Naive thymus-derived CD8-positive, alpha-beta T cell (primary cell): ENCODE measurements at places on chromosomes 12 and 14. TPM values are rescaled to one million over a fixed set of nuclear protein-coding genes. Genes with fewer than 3 reads are reported as not detected.
A peak's percentile ranks its signal among the peaks of the same experiment; 100 is the strongest.

DNA sequence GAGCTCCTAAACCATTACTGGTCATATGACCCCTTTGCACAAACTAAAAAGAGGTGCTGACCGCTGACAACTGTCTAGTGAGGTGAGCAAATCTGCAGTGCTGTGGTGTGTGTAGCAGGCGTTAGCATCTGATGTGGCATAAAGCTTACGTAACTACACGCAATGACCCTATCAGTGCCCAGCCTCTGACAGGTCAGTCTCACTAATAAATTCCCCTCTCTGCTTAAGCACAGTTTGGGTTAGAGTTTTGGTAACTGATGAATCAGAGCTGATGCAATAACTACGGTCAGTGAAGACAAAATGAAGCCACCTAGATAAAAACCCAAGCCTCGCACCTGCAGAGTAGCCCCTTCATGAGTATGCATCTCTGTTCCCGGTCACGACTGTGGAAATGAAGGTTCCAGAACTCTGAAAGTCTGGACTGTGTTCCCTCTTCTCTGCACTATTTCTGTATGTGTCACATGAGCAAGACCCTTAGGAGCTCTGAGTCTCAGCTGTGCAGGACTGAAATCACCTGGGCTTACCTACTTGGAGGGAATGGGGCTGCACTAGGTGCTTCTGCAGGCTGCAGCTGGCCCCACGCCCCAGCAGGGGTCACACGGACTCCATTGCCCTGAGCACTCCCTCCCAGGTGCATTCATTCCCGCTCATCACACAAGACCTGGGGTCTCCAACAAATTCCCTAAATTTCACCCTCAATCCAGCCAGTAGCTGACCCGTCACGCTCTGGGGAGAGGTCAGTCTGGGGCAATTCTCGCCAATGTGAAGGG lies 54.4 kb downstream of the RIMBP2 start:
- no peak overlapping the region for H3K4me3 ChIP-seq
- H3K36me3 ChIP-seq: no peaks in the 10 kb centered on the region
- DNase-seq: no peak

DNA sequence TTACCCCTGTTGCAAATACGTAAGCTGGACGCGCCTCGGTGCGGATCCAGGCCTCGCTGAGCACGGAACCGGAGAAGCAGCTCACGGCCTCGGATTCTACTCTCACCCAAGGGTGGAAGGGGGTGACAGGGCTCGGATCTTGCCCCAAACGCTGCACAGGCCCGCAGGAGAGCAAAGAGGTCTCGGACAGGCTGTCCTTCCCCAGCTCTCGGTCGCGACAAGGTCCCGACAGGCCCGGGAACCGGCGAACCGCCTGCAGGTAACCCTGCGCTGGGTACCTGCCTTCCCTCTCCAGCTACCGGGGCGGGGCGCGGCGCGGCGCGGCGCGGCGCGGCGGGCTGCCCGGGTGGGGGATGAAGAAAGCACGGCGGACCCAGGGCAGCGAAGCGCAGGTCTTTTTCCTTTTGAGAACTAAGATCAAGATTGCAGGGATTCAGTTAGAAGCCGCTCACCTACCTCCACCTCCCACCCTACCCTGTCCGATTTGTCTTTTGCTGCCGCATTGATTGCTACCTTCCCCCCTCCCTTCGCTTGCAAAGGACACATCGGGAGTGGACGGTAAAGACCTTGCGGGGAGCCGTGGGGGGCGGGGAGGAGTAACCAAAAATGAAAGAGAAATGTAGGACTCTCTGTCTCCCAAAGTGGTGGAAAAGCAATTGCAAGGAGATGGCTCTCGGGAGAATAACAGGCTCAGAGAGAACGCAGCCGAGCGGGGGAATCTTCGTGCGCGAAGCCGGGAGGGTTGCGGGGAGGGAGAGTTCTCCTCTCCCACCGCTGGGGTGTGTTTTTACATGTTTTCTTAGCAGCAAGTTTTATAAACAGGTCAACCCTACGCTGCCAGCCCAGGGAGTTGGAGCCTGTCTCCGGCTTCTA lies 8.4 kb upstream of the TBX3 start:
- H3K27me3 ChIP-seq: peaks cover 82% of the 10 kb centered on the region
- H3K27ac ChIP-seq: no peak overlapping the region
- DNase-seq: no peak
- H3K36me3 ChIP-seq: peaks cover 4% of the 10 kb centered on the region
- peaks cover 9% of the 10 kb centered on the region for H3K4me1 ChIP-seq
- no peak overlapping the region for H3K4me3 ChIP-seq

GRCh38 chr12:2084553-2085296 lies 31.9 kb downstream of the CACNA1C start:
- H3K36me3 ChIP-seq: no peaks in the 10 kb centered on the region
- no peak for DNase-seq
- H3K4me1 ChIP-seq: no peaks in the 10 kb centered on the region
- H3K4me3 ChIP-seq: no peak overlapping the region
- H3K27me3 ChIP-seq: peaks cover 2% of the 10 kb centered on the region
- no peak overlapping the region for H3K27ac ChIP-seq

- no peak overlapping the region for H3K27ac ChIP-seq
- no peaks in the 10 kb centered on the region for H3K36me3 ChIP-seq
- H3K27me3 ChIP-seq: peaks cover 2% of the 10 kb centered on the region
- DNase-seq: no peak
- no peaks in the 10 kb centered on the region for H3K4me1 ChIP-seq
Observed at GRCh38 chr14:104142946-104143470, 4.6 kb downstream of the KIF26A start.

DNA sequence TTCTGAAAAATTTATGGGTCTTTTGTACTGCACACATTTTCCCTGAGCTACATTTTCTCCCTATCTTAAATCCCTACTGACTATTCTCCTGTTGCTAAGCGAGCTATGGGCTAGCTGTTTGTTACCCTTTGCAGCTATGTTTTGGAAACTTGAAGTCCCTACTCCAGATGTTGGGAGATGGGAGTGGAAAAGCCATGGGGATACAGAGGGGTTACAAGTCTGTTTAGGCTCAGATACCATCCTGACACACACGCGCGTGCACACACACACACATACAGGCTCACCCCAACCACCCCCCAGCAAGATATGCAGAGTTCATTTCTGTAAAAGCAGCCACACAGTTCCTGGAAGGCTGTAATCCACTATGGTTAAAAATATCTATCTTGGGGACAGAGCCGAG lies 15.8 kb downstream of the ATP5MC2 start:
- DNase-seq: no peak
- peaks cover 31% of the 10 kb centered on the region for H3K36me3 ChIP-seq
- no peak overlapping the region for H3K4me3 ChIP-seq
- no peaks in the 10 kb centered on the region for H3K27me3 ChIP-seq

- no peak for DNase-seq
- no peaks in the 10 kb centered on the region for H3K27me3 ChIP-seq
- H3K27ac ChIP-seq: peak overlapping the region; percentile 68
- peaks cover 5% of the 10 kb centered on the region for H3K36me3 ChIP-seq
Observed at GRCh38 chr12:91921555-91921954, 224.1 kb downstream of the BTG1 start.

- peaks cover 5% of the 10 kb centered on the region for H3K27me3 ChIP-seq
- H3K4me3 ChIP-seq: no peak overlapping the region
- no peak overlapping the region for H3K27ac ChIP-seq
- peak; percentile 13 for DNase-seq
Observed at GRCh38 chr12:15276088-15276698, 46.1 kb upstream of the PTPRO start.

DNA sequence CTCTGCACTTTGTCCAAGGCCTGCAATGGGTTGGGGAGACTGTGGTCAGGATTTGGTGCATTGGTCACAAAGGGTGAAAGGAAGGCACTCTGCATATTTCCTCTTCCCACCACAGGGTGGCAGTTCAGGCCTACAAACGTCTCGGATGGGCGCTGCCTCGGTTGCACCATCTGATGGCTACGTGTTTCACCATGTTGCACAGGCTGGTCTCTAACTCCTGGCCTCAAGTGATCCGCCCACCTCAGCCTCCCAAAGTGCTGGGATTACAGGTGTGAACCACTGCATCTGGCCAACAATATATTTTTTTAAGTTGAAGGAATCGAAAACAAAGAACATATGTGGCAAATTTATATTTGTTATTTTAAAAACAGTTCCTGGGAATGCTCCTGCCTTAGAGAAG lies 35.1 kb downstream of the TMBIM6 start:
- peaks cover 35% of the 10 kb centered on the region for H3K27me3 ChIP-seq
- H3K4me1 ChIP-seq: peaks cover 10% of the 10 kb centered on the region
- peak; percentile 49 for DNase-seq
- H3K4me3 ChIP-seq: no peak overlapping the region

DNA sequence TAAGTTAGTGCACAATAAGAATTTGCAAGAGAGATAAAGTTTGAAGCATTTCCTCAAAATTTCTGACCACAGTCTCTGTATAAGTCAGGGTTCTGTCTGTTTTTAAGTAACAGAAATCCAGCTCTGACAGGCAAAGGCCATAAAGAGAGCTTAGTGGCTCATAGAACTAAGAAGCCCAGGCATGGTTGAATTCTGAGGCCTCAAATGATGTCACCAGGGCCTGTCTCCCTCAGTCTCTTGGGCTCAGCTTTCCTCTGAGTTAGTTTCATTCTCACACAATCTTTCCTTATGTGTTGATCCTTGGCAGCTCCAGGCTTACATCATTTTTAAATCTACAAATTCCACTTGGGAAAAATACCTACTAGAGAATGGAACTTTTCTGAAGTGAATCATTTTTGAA lies 173.4 kb upstream of the ATP2B1 start:
- no peaks in the 10 kb centered on the region for H3K27me3 ChIP-seq
- DNase-seq: no peak
- H3K36me3 ChIP-seq: no peaks in the 10 kb centered on the region
- H3K4me3 ChIP-seq: peak overlapping the region; percentile 66
- H3K4me1 ChIP-seq: peaks cover 55% of the 10 kb centered on the region
- peak overlapping the region; percentile 95 for H3K27ac ChIP-seq

GRCh38 chr14:67837011-67837624 lies 17.5 kb downstream of the RAD51B start:
- no peak overlapping the region for H3K27ac ChIP-seq
- H3K4me3 ChIP-seq: no peak overlapping the region
- peaks cover 2% of the 10 kb centered on the region for H3K4me1 ChIP-seq
- no peaks in the 10 kb centered on the region for H3K27me3 ChIP-seq

DNA sequence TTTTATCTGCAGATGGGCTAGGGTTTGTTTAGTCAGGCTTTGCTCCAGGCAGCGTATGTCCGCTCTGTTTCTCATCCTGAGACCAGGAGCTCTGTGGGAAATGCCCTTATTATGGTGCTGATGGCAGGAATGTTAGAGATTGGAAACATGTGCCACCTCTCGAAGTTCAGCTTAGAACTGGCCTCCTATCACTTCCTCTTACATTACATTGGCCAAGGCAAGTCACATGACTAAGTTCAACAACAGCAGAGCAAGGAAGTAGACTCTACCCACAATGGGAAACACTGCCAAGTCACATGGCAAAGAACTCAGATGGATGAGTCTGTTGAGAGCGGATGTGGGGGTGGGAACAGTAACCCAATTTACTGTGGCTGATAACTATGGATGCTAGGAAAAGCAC lies 161.9 kb upstream of the WSCD2 start:
- DNase-seq: no peak
- no peak overlapping the region for H3K4me3 ChIP-seq
- no peaks in the 10 kb centered on the region for H3K4me1 ChIP-seq
- no peak overlapping the region for H3K27ac ChIP-seq
- peaks cover 2% of the 10 kb centered on the region for H3K27me3 ChIP-seq
- no peaks in the 10 kb centered on the region for H3K36me3 ChIP-seq

DNA sequence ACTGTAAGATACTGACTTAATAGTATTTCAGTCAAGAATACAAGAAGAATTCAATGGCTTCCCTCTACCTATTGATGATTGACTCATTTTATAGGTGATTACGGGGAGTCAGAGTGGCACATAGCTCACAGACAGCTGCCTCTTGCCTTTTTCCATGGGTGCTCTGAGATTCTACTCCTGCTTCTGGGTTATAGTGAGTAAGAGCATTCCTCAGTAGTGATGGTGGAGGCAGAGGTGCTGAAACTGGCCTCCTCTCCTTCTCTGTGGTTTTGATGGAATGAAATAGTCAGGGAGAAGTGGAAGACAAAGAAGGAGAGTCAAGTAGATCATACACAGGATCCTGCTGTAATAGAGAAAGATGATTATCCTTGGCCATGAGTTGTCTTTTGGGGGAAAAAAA lies 438.2 kb upstream of the FAR2 start:
- H3K4me1 ChIP-seq: no peaks in the 10 kb centered on the region
- H3K36me3 ChIP-seq: no peaks in the 10 kb centered on the region
- H3K4me3 ChIP-seq: no peak overlapping the region
- H3K27ac ChIP-seq: no peak overlapping the region
- no peaks in the 10 kb centered on the region for H3K27me3 ChIP-seq
- DNase-seq: no peak

- peaks cover 64% of the 10 kb centered on the region for H3K4me1 ChIP-seq
- peak overlapping the region; percentile 95 for H3K27ac ChIP-seq
- no peaks in the 10 kb centered on the region for H3K27me3 ChIP-seq
- H3K4me3 ChIP-seq: peak overlapping the region; percentile 87
Observed at GRCh38 chr14:71554959-71555612, 377.1 kb upstream of the RGS6 start.

DNA sequence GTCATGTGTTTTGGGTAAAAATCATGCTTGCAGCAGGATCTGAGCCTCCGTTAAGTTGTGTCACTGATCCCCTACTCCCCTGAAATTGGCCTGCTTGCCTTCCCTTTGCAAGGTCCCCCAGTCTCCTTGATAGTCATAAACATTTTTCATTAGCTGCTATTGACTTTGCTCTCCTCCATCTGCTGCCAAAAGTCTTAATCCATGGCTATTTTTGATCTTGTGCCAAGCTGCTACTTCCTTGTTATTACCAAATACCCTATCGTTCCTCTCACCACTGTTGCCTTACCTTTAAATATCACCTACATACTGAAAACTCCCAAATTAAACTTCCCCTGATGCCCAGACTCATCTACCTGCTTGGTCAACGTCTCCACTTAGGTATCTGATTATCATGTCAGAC lies 148.3 kb downstream of the PHLDA1 start:
- no peaks in the 10 kb centered on the region for H3K36me3 ChIP-seq
- peaks cover 12% of the 10 kb centered on the region for H3K27me3 ChIP-seq
- H3K4me3 ChIP-seq: no peak overlapping the region
- H3K4me1 ChIP-seq: no peaks in the 10 kb centered on the region
- H3K27ac ChIP-seq: no peak overlapping the region

GRCh38 chr14:93803408-93804318 lies 15.4 kb upstream of the PRIMA1 start:
- H3K36me3 ChIP-seq: no peaks in the 10 kb centered on the region
- no peak overlapping the region for H3K27ac ChIP-seq
- H3K4me1 ChIP-seq: no peaks in the 10 kb centered on the region
- peaks cover 12% of the 10 kb centered on the region for H3K27me3 ChIP-seq
- no peak for DNase-seq

GRCh38 chr14:65704850-65705249 lies 292.3 kb downstream of the FUT8 start:
- no peak overlapping the region for H3K4me3 ChIP-seq
- H3K27me3 ChIP-seq: no peaks in the 10 kb centered on the region
- no peak for DNase-seq
- no peak overlapping the region for H3K27ac ChIP-seq

The YARS2 gene
- 18.5 TPM for total RNA-seq

The SLC5A8 gene
- not detected for total RNA-seq

The WNT1 gene
- total RNA-seq: 0.52 TPM

The DTX1 gene
- total RNA-seq: 4.1 TPM

The IFI27 gene
- total RNA-seq: 1.8 TPM

The PGF gene
- not detected for total RNA-seq

The KANSL2 gene
- total RNA-seq: 83.3 TPM

The LETMD1 gene
- 88.4 TPM for total RNA-seq
